IMR-90 (cell line): ENCODE measurements at places on chromosomes 11 and 22. TPM values are rescaled to one million over a fixed set of nuclear protein-coding genes. Genes with fewer than 3 reads are reported as not detected.

DNA sequence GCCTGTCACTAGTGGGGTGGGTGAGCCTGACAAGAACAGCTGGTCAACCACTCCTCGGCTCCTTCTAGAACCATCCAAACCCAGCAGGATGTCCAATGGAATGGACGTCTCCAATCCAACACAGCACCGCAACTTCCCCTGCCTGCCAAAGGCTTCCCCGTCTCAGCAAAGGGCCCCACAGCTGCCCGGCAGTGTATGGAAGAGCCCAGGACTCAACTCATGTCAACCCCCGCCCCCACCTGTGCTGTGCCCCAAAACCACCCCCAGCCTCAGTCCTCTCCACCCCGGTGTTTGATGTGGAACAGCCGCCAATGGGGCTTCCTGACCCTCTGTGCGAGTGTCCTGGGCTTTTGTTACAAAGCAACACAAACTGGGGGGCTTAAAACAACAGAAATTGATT, 223.8 kb downstream of the CTTN start:
- DNase-seq = no peak

GRCh38 chr11:64249563-64250414, 1.5 kb upstream of the PLCB3 start:
- DNase-seq = no peak

PLAAT5 gene
- polyA plus RNA-seq = not detected in 2 replicates

MISFA gene
- 0.38 and 0.69 TPM in 2 replicates for polyA plus RNA-seq

DNA sequence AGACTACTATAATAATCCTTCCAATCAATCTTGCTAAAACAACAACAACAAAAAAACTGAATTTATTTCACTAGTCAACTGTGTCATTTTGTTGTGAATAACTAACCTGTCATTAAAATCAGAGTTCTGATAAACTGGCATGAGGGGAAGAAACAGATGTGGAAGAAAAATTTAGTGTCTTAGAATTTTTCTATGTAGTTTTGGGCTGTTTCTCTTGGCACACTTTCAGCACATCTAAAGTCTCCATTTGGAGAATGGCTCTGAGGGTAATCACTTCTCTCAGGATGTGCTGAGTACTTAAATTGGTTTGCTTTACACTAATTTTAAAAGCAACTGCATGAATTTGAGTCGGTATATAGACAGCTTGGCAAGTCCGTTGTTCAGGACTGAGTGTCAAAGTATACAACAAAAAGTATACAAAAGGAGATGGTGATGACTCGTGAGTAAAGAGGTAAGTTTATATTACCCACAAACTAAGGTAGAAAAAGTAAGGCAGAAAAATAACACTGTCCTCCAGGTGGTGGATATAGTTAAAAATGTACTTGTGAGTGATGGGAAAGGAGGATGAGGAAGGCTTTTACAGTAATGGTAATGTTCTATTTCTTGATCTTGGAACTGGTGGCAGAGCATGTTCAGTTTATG, 10.2 kb downstream of the HTATIP2 start:
- no peak for DNase-seq

SLC6A5 gene
- not detected in 2 replicates for polyA plus RNA-seq

DNA sequence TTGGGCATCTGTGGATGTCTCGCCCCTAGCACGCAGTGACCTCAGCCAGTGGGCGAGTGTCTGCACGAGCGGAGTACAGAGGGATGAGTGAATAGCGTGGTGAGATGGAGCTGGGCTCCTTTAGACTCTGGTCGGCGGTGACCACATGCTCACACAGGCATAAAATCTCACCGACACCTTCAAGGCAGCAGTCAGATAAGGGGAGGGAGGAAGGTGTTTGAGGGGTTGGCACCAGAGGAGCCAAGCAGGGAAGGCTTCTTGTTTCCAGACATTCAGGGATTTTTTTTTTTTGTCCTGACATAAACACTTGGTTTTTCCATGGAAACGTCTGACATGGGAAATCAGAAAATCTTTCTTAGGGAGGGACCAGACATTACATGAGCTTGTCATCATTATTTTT, 35.8 kb downstream of the GRIK4 start:
- peak; percentile 39 for DNase-seq

DNA sequence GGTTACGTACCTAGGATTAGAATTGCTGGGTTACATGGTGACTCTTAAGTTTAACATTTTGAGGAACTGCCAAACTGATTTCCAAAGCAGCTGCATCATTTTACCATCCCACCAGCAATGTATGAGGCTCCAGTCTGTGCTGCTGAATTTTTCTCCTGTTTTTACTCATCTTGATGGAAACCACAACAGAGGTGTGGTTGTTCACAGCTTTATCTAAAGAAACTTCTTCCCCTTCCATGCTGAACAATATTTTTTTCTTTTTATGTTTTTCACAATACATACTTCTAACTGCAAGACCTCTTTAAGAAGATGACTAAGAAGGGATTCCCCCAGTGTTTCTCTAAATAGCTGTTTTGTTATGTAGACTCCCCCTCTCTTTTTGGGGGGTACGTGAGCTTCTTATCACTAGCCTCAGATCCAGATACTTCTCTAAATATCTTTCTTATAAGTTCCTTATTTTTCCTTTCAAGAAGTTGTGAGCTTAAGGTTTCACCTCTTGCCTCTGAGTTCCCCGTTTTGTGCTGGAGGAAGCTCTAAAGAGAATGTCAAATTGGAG, 24.0 kb downstream of the TCP11L1 start:
- DNase-seq = peak; percentile 77

- DNase-seq = no peak
Measured at GRCh38 chr22:48975886-48976285, 851.8 kb downstream of the BRD1 start.

GRCh38 chr11:74927496-74927895, 21.4 kb downstream of the XRRA1 start:
- DNase-seq = peak; percentile 63

GRCh38 chr11:128642571-128642970, 51.3 kb upstream of the FLI1 start:
- DNase-seq = no peak

DNA sequence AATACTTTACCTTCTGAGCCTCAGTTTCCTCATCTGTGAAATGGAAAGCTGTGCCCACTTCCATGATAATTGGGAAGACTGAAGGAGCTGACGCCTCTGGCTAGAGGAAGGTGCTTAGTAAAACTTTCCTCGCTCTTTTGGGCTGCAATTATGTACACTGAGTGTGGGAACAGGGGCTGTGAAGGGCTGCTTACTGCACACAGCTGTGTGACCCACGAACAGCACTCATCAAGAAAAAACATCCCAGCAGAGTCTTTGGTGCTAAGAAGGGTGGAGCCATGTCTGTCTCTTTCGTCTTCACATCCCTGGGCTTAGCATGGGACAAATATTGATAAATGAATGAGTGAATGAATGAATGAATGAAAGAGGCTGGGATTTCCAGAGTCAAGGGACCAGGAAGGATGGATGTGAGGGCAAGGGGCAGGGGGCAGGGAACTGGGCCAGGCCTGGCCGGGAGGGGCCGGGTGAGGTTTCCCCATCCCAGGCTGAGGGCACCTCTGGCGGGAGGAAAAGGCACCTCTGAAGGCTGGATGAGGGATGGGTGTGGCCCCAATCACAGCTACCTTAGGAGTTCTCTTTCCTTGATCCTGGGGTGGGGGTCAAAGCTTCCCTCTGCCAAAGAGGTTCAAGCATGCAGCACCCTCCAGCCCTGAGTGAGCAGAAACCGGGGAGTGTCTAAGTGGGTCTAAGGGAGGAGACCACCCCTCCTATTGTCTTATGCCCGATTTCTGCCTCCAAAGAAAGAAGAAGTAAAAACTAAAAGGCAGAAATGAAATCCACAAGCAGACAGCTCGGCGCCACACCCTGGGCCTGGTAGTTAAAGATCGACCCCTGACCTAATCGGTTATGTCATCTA, 9.2 kb upstream of the CD5 start:
- DNase-seq = no peak

C11orf87 gene
- polyA plus RNA-seq = 0.24 and 0.26 TPM in 2 replicates

KRTAP5-2 gene
- not detected in 2 replicates for polyA plus RNA-seq

CFAP300 gene
- polyA plus RNA-seq = 0.87 and 1.8 TPM in 2 replicates

- no peak for DNase-seq
Measured at GRCh38 chr11:13667795-13668101, 720 bp upstream of the FAR1 start.

DNA sequence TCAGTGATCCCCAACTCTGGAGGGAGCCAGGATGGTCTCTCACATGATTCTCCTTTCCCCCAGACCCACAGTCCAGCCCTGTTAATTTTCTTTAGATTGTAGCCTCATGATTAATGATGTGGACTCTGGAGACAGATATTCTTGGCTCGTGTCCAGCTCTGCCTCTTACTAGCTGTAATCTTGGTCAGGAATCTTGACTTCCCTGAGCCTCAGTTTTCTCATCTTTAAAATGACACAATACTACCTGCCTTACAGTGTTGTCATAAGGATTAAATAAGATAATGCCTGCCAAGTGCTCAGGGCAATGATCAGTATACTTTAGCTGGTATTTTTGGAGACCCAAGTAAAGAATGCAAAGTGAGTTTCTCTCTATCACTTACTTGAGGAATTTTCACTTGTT, 60.0 kb downstream of the SPECC1L start:
- DNase-seq = no peak

OR52D1 gene
- polyA plus RNA-seq = not detected in 2 replicates

- peak; percentile 60 for DNase-seq
Measured at GRCh38 chr11:18698341-18699268, at the start of gene TMEM86A. TSS of gene TMEM86A (plus strand) at chr11:18698779. CDS start at chr11:18698887, 108 bp downstream.

MAML2 gene
- polyA plus RNA-seq = 15.0 and 18.6 TPM in 2 replicates

- DNase-seq = peak; percentile 61
Measured at GRCh38 chr22:19691721-19692341, 22.5 kb upstream of the SEPTIN5 start.

SLC17A6 gene
- not detected in 2 replicates for polyA plus RNA-seq

- no peak for DNase-seq
Measured at GRCh38 chr11:134662629-134663360, 250.8 kb upstream of the B3GAT1 start.

GRCh38 chr22:31680861-31681341, 18.9 kb upstream of the PISD start:
- peak; percentile 79 for DNase-seq

DNA sequence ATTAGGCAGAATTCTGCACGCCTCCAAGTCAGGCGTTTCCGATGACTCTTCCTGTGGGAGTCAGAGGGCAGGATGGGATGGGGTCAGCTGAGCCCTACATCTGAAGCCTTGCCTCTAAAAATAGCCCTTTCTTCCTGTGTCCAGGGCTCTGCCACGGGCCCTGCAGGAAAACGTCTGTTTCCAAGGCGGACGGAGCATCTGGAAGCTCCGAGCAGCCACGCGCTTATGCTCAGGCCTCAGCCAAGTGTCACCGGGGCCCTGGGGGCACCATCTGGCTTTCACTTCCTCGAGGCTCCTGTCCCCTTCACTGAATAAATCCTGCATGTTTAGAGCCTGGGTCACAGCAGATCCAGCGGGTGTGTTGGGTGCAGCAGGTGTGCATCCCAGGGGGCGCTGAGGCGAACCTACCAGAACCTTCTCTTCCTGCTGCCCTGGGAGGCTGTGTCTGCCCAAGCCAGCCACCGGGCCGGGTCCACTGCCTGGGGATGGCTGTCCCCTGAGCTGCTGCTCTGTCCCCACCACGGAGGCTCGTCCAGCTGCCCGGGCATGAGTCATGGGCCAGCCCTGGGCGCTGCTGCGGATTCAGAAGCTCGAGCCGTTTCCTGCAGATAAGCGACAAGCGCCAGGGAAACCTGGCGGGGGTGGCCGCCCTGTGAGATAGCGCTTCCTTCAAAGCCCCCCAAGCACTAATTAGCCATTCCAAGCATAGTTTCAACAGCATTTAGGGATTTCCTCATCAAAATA, 32.0 kb upstream of the LINC01488 start:
- DNase-seq = peak; percentile 47

P2RY6 gene
- 0.37 and 0.44 TPM in 2 replicates for polyA plus RNA-seq

DNA sequence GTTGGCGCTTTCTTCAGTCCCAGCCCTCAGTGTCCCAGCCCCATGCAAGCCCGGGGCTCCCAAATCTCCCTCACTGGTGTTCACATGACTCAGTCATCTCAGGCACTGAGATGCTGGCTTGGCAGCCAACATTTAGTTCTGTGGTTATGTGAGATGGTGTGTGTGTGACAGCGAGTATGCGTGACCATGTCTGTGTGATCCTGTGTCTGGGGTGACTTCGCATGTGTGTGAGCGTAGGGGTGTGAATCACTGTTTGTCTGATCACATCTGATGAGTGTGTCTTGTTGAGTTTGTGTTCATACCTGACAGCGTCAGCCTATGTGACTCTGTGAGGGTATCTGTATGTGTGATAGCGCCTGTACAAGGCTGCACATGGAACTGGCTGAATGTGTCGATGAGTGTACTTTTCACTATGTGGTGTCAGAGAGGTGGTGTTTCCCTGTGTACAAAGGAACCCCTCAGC, 16.2 kb downstream of the CREB3L1 start:
- peak; percentile 98 for DNase-seq

GRCh38 chr11:108241330-108242037, 18.6 kb downstream of the ATM start:
- peak; percentile 20 for DNase-seq

PGM2L1 gene
- 0.62 and 0.72 TPM in 2 replicates for polyA plus RNA-seq

PTPN5 gene
- not detected in 2 replicates for polyA plus RNA-seq

DNA sequence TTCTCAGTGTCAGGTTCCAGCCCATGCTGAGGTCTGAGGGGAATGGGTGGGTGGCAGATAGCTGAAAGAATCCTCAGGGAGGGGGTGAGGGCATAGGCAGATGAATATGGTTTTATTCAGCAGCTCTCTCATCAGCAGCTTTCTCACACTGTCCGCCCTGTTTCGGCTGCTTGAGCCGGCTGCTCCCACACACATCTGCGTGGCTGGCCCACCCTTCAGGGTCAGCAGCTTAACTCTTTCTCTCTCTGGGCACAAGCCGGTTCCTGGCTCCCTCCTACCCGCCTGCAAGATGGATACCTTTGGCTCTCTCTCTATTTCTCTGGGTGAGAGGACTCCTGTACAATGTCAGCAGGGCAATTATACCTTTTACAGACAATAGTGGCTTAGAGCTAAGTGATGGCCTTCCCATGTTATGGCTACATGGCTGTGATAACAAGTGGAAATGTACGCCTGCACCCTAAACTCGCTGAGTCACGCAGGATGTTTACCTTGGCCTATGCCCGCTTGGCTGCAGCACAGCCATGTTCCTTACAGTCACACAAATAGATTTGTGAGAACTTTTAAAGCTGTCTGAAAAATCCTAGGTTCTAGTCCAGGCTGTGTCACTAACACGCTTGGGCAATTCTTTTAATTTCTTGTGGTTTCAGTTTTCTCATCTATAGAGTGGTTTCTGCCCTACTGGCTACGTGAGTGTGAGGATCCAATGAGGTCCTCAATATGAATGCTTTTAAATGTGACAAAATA, 4.1 kb downstream of the MMP20 start:
- peak; percentile 88 for DNase-seq

- DNase-seq = no peak
Measured at GRCh38 chr22:50730941-50731661, 6.9 kb upstream of the ACR start.

- no peak for DNase-seq
Measured at GRCh38 chr11:10762185-10762584, 11.1 kb downstream of the CTR9 start.

DNA sequence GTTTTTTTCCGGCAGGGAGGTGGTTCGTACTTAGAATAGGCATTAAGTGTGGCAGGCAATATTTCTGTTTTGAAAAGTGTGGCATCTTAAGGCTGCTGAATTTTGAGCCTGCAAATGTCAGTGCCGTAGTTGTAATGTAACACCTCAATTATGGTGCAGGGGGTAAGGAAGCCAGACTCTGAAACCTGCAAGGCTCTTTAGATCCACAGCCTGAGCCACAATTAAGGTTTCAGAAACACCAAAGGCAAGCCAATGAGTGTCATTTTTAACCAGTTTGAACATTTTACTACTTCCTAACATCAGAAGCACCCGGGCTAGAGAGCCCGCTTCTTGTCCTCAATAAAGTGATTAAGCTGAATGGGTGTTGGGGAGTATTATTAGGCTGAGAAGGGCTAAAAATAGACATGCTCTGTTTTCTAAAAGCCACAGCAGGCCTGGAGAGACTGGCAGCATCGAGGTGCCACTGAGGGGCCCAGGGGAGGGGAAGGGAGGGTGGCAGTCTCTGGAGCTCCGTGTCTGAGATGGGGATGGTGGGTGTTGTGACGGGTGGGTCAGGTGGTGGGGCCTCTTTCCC, 113.4 kb downstream of the ZBTB16 start:
- no peak for DNase-seq
